A549 treated with DMSO at 1 μM for 4 hours (cell line): ENCODE measurements at places on chromosomes 6 and 20. TPM values are rescaled to one million over a fixed set of nuclear protein-coding genes. Genes with fewer than 3 reads are reported as not detected.

ZNF334 gene
- not detected in 5 replicates for total RNA-seq

IL17F gene
- not detected in 5 replicates for total RNA-seq

SYNDIG1 gene
- total RNA-seq = 1.3 to 2.0 TPM (median 1.6 TPM) in 5 replicates

PNPLA1 gene
- total RNA-seq = 0.03 TPM in 1 of 5 replicates, not detected in the others

TGM2 gene
- total RNA-seq = 354 to 502 TPM (median 461 TPM) in 5 replicates
